Fibroblast of lung (primary cell): ENCODE measurements at places on chromosomes 13 and 19.

GRCh38 chr13:36068566-36068965 is 62.6 kb downstream of the DCLK1 start:
- no peak for DNase-seq

DNA sequence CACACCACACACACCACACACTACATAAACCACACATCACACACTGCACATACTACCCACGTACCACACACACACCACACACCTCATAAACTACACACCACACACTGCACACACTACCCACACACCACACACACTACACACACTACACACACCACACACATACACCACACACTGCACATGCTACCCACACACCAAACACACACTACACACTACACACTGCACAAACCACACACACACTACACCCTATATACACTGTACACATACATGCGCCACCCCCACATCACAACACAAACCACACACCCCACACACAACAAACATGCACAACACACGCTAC is 5.5 kb downstream of the MAG start:
- no peak for DNase-seq

DNA sequence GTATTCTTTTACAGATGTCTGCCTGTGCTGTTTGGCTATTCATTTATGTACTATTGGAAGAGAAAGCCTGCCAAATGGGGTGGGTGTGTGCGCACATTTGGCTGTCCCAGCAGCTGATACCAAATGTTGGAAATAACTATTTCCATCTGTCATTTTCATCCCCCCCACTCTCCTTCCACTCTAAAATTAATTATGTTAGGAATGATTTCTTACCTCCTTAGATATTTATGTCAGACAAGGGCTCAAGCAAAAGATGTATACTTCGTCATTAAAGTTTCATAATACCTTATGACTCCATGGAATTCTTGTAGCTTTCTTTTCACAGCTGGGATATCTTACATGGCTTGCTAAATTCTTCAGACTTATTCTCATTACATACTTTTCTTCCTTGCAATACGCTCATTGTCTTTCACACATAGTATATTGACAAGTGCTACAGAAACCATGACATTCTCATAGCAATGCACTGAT is 18.6 kb downstream of the ITM2B start:
- DNase-seq: peak; percentile 8

- DNase-seq: no peak
Observed at GRCh38 chr19:11243798-11244169, 4.4 kb downstream of the ANGPTL8 start.

- no peak for DNase-seq
Observed at GRCh38 chr13:102983496-102983895, 82.7 kb downstream of the SLC10A2 start.

- DNase-seq: no peak
Observed at GRCh38 chr19:4542896-4543841, 3.3 kb upstream of the LRG1 start.

DNA sequence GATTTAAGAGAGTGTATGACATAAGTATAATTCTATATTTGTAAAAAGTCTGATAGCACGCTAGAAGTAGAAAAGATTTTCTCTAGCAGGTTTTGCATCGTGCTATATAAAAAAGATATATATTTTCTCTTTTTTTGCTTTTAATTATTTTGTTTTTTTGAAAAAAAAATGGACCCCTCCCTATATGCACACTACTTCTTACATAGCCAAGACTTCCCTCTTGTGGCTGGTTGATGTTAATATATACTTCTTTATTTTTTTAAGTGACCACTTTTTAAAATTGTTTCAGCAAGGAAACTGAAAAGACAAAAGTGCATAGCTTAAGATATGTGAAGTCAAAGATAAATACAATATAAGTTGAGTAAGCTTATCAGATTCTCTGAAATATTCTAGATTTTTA is 1202.8 kb downstream of the DIAPH3 start:
- peak; percentile 63 for DNase-seq

- DNase-seq: no peak
Observed at GRCh38 chr13:99425485-99426341, 75.6 kb upstream of the TM9SF2 start.

GRCh38 chr19:1183543-1184172 is 9.6 kb upstream of the SBNO2 start:
- DNase-seq: no peak

DNA sequence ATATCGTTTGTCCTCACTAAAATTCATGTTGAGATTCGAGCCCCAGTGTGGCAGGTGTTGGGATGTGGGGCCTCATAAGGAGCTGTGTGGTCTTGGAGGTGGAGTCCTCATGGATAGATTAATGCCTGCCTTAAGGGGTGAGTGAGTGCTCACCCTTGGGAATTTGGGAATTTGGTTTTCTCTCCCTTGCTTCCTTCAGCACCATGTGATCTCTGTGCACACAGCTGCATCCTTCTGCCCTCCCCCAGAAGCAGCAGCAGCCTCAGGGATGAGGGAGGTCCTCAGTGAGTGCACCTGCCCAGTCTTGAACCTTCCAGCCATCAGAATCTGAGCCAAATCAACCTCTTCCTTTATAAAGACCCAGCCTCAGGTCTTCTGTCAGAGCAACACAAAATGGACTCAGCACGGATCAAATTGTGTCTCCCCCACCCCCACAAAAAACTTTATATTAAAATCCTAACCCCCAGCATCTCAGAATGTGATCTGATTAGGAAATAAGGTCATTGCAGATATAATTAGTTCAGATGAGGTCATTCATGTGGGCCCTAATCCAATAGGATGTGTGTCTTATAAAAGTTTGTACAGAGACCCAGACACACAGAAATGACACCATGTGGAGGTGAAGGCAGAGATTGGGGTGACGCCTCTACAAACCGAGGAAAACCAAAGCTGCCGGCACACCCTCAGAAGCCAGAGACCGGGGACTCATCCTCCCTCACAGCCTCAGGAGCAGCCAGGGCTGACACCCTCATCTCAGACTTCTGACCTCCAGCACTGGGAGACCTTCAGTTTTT is 12.9 kb downstream of the CYTH2 start:
- DNase-seq: no peak

DNA sequence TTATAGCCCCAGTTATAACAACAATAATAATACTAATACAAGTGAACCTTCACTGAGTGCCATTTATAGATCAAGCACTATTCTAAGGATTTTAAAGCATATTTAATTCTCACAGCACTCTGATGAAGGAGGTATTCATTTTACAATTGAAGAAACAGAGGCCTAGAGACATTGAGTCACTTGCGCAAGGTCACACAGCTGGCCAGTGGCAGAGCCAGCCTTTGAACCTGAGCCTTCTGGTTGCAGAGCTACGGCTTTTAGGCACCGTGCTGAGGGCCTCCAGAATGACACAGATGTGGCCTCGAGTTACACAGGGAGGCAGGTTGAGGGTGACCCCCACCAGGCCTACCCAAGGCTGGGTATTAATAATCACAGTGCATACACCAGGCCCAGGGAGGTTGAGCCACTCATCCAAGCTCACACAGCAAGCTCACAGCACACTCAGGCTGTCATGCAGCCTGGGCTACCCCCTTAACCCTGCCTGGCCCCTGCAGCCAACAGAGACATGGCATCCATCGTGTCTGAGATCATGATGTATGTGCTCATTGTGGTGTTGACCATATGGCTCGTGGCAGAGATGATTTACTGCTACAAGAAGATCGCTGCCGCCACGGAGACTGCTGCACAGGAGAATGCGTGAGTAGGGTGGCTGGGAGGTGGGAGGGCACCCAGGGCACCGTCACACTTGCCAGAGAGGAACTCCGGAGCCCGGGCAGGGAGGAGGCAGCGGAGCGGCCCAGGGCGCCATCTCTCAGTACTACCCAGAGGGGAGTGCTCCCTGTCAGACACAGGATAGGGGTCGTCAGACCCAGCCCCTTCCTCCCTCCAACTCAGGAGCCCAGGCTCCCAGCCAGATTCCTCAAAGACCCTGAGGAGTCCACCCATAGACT is 2.7 kb upstream of the HPN start:
- DNase-seq: peak; percentile 34

GRCh38 chr19:54648129-54648528 is 14.7 kb upstream of the LILRB4 start:
- DNase-seq: no peak

- DNase-seq: no peak
Observed at GRCh38 chr13:99542788-99543406, 41.6 kb downstream of the TM9SF2 start.

DNA sequence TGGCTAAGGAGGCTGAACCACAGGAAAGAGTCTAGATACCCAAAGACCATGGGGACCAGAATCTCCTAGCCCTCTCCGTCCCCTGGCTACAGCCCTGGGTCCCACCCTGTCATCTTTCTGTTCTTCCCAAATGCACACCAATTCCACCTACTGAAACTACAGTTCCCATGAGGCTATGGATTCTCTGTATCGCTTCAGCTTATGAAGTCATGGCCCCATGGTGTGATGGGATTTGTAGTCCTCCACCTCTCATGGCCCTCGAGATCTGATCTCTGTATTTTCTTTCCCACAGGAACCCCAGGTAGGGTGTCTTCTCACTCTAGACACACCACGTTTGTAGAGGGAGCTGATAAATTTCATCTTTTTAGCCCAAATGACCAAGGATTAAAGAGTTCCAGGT is 11.8 kb downstream of the PTPRH start:
- no peak for DNase-seq

GRCh38 chr19:7771072-7771471 is 8.0 kb downstream of the CLEC4M start:
- DNase-seq: no peak

GRCh38 chr13:52092087-52092486 is 36.8 kb downstream of the NEK5 start:
- no peak for DNase-seq

- no peak for DNase-seq
Observed at GRCh38 chr13:113005076-113005865, 36.3 kb downstream of the MCF2L start.

GRCh38 chr13:69585656-69586055 is 522.0 kb upstream of the ATXN8OS start:
- DNase-seq: no peak

DNA sequence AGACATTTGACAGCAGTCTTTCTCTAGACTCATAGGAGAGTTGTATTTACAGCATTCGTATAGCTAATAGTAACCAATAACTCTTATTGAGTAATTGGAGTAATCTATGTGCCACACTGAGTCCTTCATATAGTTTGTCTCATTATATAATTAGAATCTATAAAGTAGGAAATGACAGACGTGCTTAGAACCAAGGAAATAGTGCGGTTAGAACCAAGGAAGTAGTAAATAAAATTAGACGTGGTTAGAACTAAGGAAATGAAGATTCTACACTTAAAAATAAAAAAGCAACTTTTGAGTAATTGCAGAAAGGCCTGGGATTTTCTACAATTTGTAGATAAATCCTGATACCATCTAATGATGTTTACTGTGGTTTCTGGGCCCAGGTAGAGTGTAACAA is 107.8 kb upstream of the TNFSF11 start:
- no peak for DNase-seq

DNA sequence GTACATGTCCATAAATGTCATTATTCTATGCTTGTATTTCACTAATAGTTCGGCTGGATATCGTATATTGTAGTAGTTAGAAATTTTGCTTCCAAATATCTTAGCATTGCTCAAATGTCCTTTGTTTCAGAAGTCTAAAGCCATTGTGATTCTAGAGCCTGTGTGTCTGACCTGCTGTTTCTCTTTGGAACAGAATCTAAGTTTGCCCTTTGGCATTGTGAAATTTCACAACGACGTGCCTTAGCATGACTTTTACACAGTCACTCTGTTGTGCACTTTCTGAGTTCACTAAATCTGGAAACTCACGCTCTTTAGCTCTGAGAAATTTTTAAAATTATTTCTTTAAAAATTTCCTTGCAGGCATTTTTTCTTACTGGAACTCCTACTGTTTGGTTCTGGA is 152.2 kb downstream of the TBC1D4 start:
- no peak for DNase-seq

- no peak for DNase-seq
Observed at GRCh38 chr13:108755083-108755482, 125.7 kb downstream of the MYO16 start.

- peak; percentile 41 for DNase-seq
Observed at GRCh38 chr13:99303863-99304521, 3.2 kb downstream of the GPR183 start.

GRCh38 chr19:10295847-10296591 is 6.3 kb downstream of the ICAM5 start:
- no peak for DNase-seq

DNA sequence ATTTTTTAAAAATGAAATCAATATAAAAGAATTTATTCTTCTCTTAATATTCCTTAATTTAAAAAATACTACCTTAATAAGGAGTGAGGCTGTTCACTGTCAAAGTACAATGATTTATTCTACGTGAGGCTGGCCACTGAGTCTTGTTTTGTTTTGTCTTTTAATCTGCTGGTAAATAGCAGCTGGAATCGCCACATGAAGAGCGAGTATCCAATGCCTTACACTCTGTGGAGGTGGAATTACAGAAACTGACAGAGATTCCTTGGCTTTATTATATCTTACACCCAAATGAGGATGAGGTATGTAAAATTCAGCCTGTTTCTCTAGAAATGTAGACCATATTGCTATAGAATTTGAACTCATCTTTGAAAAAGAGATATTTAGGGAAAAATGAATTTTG is 52.9 kb upstream of the AKAP11 start:
- DNase-seq: no peak

GRCh38 chr13:40920826-40921225 is 98.3 kb downstream of the ELF1 start:
- peak; percentile 71 for DNase-seq

GRCh38 chr19:11293433-11294389 is 2.2 kb upstream of the TSPAN16 start:
- DNase-seq: peak; percentile 88

DNA sequence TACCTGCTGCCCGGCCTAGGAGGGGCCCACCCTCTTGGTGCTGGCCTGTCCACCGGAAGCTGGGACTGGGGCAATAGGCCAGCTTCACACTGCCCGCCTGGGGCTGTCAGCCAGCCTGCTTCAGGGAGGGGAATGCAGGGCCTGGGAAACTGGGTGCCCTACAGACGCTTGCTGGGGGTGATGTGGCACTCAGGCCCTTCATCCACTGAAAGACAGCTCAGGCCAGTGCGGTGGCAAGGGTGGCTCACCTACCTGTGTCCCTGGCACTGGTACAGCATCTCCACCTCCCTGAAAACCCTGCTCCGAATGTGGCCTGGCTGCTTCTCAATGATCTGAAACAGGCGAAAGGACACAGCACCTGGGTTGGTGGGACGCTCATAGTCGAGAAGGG is 7.8 kb downstream of the MKNK2 start:
- DNase-seq: no peak

DNA sequence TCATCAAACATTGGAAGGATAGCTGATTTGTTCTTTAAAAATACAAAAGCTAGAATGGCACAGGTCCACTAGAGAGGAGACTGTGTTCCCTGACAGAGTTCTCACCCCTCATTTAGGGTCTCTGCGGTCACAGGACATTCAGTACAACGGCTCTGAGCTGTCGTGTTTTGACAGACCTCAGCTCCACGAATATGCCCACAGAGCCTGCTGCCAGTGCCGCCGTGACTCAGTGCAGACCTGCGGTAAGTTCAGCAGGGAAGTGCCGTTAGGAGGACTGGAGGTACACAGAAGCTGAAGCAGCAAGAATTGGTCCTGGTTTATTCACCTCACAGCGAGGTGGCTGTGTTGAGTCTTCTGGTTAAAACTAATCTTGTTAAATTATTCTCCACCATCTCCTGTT is 90.0 kb downstream of the TNFRSF19 start:
- no peak for DNase-seq

GRCh38 chr13:95797016-95797415 is 120.1 kb downstream of the DNAJC3 start:
- peak; percentile 19 for DNase-seq
